Breast epithelium (tissue), 4 donors: ENCODE measurements at places on chromosomes 4 and X.

DNA sequence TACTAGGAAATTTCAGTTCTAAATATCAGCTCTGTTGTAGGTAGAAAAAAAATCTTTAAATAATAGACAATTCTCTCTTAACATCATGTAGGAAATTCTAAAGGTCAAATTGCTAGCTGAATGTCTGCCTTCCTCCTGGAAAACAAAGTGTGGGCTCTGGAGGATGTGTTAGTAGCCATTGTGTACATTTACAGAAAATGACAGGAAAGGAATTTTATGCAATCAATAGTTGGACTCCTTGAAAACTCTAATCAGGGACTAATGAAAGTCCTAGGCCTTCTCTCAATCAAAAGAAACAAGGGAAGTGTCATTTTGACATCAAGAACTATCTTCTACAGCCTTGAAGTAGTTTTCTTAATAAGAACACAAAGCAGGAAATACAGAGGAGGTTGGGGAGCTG, 174.6 kb downstream of the ANKRD50 start:
- no peak for DNase-seq
- no peaks in the 10 kb centered on the region for H3K4me1 ChIP-seq
- H3K27me3 ChIP-seq: no peaks in the 10 kb centered on the region
- H3K36me3 ChIP-seq: no peaks in the 10 kb centered on the region
- no peak overlapping the region for H3K4me3 ChIP-seq

DNA sequence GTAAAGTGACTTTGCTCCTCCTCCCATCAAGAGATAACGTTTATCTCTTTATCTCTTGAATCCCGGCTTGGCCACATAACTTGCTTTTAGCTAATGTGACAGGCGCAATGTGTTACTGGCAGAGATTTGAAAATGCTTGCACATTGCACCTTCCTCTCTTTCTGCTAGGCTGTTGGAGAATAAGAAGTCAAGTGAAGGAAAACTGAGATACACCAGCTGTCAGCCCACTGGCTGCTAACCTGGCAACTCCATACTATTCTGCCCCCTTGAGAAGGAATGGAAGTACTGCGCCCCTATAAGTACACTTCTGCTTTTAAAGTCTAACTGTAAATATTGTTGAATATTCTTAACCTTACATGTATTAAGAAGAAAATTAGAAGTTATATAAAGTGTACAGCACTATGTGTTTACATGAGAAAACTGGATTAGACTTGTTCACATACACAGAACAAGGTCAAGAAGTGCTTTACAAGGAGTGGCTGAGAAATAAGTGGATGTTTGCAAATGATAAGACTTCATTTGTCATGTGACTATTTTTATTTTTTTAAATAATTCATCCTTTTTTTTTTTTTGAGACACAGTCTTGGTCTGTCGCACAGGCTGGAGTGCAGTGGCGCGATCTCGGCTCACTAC, 424.5 kb upstream of the CTSO start:
- H3K36me3 ChIP-seq: no peaks in the 10 kb centered on the region
- DNase-seq: no peak

DNA sequence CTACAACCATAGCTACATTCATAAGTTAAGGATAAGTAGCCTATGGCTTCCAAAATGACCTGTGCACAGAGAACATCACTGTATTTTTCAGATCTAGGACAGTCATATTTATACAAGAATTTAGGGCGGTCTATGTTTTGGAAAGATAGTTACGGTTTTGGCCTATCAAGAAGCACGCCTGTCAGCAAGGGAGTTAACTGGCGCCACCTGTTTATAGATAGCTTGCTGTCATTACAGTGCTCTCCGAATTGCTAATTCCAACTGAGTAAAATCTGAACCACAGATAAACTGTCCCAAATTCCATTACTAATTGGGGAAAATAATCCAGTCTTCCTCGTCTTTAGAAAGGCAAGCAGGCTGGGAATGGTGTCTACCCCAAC, 646 bp downstream of the ABCB7 start:
- no peak for DNase-seq
- H3K4me3 ChIP-seq: peak overlapping the region; percentile 58
- H3K27me3 ChIP-seq: peaks cover 3% of the 10 kb centered on the region
- H3K27ac ChIP-seq: peak overlapping the region; percentile 83
- no peaks in the 10 kb centered on the region for H3K36me3 ChIP-seq

DNA sequence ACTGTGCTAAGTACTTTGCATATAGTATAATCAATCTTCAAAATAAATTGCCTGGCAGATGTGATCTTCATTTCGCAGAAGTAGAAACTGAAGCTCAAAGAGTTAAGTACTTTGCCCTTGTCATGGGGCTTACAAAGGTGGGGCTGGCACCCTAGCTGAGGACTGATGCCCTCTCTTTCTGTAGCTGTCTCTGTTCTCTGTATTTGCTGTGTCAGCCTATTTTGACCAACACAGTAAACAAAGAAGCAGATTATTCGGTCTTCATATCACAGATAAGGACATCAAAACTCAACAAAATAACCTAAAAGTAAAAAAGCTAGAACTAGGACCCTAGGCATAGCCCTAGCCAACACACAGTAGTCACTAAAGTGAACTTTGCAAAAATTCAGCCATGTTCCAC, 570.5 kb upstream of the TENM3 start:
- no peaks in the 10 kb centered on the region for H3K27me3 ChIP-seq
- DNase-seq: no peak
- no peak overlapping the region for H3K27ac ChIP-seq
- H3K4me1 ChIP-seq: no peaks in the 10 kb centered on the region
- no peak overlapping the region for H3K4me3 ChIP-seq

DNA sequence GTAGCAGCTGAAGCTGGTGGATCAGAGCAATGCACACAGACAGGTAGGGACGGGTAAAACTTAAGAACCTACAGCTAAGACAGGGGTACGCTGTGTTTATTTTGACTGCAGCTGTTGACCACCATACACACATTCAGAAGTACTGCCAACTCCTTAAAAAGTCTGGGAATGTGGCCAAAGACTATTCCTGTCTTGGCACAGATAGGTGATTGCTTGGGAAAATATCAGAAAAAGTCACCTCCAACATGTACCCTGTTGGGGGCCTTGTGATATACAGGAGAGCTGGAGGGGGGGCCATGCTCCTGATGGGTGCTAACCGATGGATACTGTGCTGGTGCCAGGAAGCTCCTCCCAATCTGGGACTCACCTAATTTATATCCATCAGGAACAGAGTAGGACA, 121.2 kb downstream of the VCX2 start:
- H3K4me1 ChIP-seq: no peaks in the 10 kb centered on the region
- no peaks in the 10 kb centered on the region for H3K27me3 ChIP-seq
- no peak overlapping the region for H3K27ac ChIP-seq

DNA sequence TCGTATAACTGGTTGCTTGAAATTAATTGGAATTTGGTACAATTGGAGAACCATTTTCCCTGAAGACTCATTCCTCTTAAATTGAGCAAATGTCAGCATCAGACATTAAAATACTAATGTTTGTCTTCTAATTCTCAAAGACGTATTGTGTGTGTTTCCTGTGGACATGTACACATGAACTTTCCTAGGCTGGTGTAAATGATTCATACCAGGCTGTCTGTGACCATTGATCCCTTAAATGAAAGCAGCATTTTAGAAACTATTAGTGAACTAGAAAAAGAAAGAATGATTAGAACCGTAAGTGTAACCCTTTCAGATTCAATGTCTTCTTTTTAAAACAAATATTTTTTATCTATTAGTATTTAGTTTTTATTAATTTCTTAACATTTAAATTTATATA, 332.9 kb downstream of the PPP3CA start:
- no peaks in the 10 kb centered on the region for H3K27me3 ChIP-seq
- H3K27ac ChIP-seq: no peak overlapping the region
- no peaks in the 10 kb centered on the region for H3K36me3 ChIP-seq

DNA sequence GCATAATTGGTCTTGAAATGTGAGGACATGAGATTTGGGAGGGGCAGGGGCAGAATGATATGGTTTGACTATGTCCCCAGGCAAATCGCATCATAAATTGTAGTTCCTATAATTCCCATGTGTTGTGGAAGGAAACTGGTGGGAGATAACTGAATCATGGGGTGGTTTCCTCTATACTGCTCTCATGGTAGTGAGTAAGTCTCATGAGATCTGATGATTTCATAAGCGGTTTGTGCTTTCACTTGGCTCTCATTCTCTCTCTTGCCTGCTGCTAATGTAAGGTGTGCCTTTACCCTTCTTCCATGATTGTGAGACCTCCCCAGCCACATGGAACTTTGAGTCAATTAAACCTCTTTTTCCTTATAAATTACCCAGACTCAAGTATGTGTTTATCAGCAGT, 2595.9 kb downstream of the PCDH7 start:
- H3K27me3 ChIP-seq: no peaks in the 10 kb centered on the region
- no peaks in the 10 kb centered on the region for H3K4me1 ChIP-seq
- H3K36me3 ChIP-seq: no peaks in the 10 kb centered on the region
- no peak overlapping the region for H3K4me3 ChIP-seq
- DNase-seq: no peak

- H3K27me3 ChIP-seq: no peaks in the 10 kb centered on the region
- no peaks in the 10 kb centered on the region for H3K36me3 ChIP-seq
- H3K4me3 ChIP-seq: no peak overlapping the region
- no peaks in the 10 kb centered on the region for H3K4me1 ChIP-seq
- DNase-seq: no peak
Measured at GRCh38 chrX:39774774-39775328, 322.9 kb downstream of the BCOR start.

GRCh38 chr4:21113496-21114223, 413.4 kb downstream of the PACRGL start:
- no peaks in the 10 kb centered on the region for H3K27me3 ChIP-seq
- no peak for DNase-seq
- H3K36me3 ChIP-seq: no peaks in the 10 kb centered on the region
- H3K4me1 ChIP-seq: no peaks in the 10 kb centered on the region
- H3K27ac ChIP-seq: no peak overlapping the region

DNA sequence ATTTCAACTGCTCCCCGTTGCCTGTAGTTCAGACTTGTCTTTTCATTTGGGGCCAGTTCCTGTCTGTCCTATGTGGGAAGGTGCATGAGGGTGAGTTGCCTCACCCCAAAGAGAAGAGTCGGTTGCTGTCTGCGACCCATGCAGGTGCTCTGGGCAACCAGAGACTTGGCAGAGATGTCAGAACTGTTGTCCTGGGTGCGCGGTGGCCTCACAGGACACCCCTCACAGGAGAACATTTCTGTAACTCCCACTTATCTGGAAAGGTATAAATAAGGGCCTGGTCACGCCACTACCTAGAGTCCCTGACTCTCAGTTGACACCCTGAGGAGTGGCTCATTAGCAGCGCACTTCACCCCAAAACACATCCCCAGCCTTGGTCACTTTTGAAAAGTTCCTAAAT, 9.7 kb upstream of the NAT8L start:
- H3K27me3 ChIP-seq: peaks cover 29% of the 10 kb centered on the region
- no peaks in the 10 kb centered on the region for H3K36me3 ChIP-seq
- H3K27ac ChIP-seq: no peak overlapping the region
- DNase-seq: no peak

- H3K36me3 ChIP-seq: no peaks in the 10 kb centered on the region
- H3K4me1 ChIP-seq: no peaks in the 10 kb centered on the region
- H3K4me3 ChIP-seq: no peak overlapping the region
- H3K27me3 ChIP-seq: no peaks in the 10 kb centered on the region
- no peak overlapping the region for H3K27ac ChIP-seq
Measured at GRCh38 chrX:39814391-39814790, 283.4 kb downstream of the BCOR start.

DNA sequence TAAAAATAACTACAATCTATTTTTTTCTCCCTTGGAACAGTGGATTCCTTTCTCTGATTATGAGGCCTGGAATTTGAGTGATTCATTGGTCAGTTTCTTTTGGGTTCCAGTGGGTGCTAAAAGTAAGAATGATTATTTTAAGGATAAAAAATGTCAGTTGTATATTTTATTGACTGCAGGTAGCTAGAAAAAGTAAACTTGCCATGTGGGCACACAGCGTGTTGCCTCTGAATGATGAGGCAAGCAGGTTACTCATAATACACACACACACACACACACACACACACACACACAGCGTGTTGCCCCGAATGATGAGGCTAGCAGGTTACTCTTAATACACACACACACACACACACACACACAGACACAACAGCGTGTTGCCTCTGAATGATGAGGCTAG, 13.8 kb downstream of the GALNT7 start:
- H3K4me1 ChIP-seq: no peaks in the 10 kb centered on the region
- H3K36me3 ChIP-seq: no peaks in the 10 kb centered on the region
- H3K27me3 ChIP-seq: no peaks in the 10 kb centered on the region
- H3K27ac ChIP-seq: no peak overlapping the region

DNA sequence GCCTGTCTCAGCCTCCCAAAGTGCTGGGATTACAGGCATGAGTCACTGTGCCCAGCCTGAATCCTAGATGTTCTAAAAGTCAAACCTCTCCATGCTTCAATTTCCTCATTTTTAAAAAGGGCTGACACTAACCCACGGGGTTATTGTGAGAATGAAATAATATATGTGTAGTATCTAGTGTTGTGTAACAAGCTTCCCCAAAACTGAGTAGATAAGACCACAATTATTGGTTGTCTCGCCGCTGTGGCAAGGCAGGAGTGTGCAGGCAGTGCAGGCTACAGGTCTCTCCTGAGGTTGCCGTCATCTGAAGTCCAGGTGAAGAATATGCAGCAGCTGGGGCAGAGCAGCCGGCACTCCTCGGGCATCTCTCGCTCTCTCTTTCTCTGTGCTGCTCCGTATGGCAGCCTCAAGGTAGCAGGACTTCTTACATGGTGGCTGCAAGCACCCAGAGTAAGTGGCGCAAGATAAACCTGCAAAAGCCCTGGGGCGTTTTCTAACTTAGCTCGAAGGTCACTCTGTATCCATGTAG, 30.9 kb downstream of the RAB33B start:
- DNase-seq: no peak
- H3K4me1 ChIP-seq: no peaks in the 10 kb centered on the region
- no peak overlapping the region for H3K27ac ChIP-seq
- H3K4me3 ChIP-seq: no peak overlapping the region
- no peaks in the 10 kb centered on the region for H3K27me3 ChIP-seq

- H3K27me3 ChIP-seq: peaks cover 36% of the 10 kb centered on the region
- no peaks in the 10 kb centered on the region for H3K36me3 ChIP-seq
- H3K27ac ChIP-seq: no peak overlapping the region
- H3K4me1 ChIP-seq: no peaks in the 10 kb centered on the region
- no peak for DNase-seq
Measured at GRCh38 chr4:2062168-2062807, 3.2 kb downstream of the NAT8L start.

GRCh38 chr4:107120661-107121060, 84.5 kb upstream of the DKK2 start:
- H3K36me3 ChIP-seq: no peaks in the 10 kb centered on the region
- H3K27me3 ChIP-seq: no peaks in the 10 kb centered on the region
- H3K4me1 ChIP-seq: no peaks in the 10 kb centered on the region
- H3K27ac ChIP-seq: no peak overlapping the region
- H3K4me3 ChIP-seq: no peak overlapping the region

GRCh38 chrX:40091691-40092421, 5.9 kb downstream of the BCOR start:
- no peaks in the 10 kb centered on the region for H3K4me1 ChIP-seq
- H3K27me3 ChIP-seq: no peaks in the 10 kb centered on the region
- no peak overlapping the region for H3K27ac ChIP-seq

GRCh38 chr4:146211440-146211839, 2.9 kb upstream of the REELD1 start:
- DNase-seq: no peak
- no peaks in the 10 kb centered on the region for H3K36me3 ChIP-seq
- H3K27me3 ChIP-seq: no peaks in the 10 kb centered on the region
- H3K27ac ChIP-seq: no peak overlapping the region
